ENCODE measurements at places on chromosomes 12 and 14.
A peak's percentile ranks its signal among the peaks of the same experiment; 100 is the strongest.

DNA sequence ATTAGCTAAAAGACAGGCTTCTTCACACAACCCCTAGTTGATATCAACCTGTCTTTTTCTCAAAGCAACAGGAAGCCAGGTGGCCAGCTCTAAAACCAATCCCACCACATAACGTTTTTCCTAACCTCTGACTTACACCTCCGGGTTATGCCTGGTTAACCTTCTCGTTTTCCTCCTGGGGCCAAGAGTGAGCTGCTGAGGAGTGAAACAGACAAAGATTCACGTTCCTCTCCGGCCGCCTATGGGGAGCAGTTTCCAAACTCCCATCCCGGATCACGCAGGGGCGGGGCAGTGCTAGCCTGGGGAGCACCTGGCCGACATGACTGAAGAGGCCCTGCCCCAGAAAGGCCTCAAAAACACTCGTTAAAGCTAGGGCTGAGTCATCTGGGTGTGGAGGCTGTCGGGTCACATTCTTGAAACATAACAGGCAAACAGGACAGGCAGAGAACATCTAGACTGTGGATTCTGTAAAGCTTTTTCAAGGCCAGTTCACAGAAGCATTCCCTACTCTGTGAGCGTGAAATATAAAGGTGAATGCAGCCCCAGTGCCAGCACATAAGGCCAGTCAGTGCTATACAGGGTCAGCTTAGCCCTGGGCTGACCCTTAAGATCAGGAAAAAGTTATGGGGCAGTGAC is 25.9 kb upstream of the LGALS3 start:
- peak; percentile 49 for DNase-seq

DNA sequence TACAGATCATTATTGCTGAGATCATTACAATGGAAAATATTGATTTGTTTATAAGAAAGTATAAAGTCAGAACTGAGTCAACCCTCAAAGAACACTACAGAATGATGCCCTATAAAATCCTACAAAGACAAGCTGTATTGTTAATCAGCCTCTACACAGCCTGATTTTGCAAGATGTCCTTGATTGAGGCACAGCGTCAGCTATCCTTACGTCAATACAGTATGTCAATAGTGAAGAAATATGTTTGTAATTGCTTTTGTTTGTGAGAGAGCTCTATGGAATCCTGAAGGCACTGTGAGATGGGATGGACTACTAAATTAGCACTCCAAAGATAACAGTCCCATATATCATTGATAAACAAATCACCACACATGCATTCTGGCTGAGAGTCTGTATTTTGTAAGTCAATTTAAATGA is 70.7 kb downstream of the RASSF9 start:
- no peak for DNase-seq

DNA sequence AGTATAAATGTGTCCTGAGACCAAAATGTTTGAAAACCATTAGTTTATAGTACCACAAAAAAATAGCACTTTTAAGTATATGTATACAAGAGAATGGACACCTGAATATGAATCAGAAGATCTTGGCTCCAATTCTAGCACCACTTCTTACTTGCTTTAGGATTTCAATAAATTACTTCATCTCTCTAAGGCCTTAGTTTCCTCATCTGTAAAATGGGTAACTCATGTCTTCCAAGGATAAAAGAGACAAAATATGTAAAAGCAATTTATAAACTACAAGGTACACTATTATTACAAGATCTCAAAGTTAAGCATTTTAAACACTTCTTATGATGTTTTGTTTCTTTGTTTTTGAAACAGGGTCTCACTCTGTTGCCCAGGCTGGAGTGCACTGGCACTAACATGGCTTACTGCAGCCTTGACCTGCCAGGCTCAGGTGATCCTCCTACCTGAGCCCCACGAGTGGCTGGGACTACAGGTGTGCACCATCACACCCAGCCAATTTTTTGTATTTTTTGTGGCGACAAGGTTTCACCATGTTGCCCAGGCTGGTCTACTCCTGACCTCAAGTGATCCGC is 9.4 kb downstream of the DUSP16 start:
- DNase-seq: no peak

DNA sequence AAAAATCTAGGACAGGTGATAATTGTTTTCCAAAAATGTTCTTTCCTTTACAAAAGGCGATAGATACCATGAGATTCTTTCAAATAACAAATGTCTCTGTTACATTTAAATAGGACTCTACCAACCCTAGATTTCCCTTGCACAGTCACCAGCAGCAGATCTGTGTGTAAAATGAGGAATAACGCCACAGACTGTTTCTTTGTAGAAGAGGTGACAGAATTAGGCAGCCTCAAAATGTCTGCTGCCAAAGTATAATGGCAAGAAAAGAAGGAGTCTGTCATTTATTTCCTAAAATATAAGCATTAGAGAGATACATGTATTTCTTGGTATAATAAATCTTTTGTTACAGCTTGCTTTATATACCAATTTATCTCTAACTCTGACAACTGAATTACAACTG is 8.5 kb upstream of the SRGAP1 start:
- no peak for DNase-seq

DNA sequence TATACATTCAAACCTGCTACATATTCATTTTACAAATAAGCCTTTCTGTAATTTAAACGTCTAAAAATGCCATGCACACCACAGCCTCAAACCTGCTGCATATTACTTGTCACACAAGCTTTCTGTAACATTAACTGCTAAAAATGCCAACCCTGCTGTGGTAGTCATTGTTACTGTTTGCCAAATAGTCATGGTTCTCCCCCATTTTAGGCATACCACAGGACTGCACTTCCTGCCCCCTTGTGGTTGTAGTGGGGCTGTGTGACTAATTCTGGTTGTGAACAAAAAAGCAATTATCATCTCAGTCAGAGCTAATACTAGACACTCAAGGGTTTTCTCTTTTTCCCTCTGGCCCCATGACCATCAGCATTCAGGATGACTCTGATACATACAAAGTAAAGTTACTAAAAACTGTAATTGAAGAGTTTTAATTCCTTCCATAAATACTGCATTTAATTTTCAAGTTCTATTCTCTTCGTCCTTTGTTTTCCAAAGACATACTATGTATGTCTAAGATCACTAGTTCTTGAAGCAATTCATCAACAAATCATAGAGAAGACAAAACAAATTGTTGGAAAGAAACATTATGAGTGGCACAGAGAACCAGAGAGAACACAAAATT is 5.7 kb upstream of the SLC35F4 start:
- peak; percentile 46 for DNase-seq

GRCh38 chr14:74526854-74527585 is 33.5 kb downstream of the ISCA2 start:
- no peak for DNase-seq

- no peak for DNase-seq
Observed at GRCh38 chr12:40165179-40165578, 59.3 kb upstream of the SLC2A13 start.

Data from COLO829 (cell line).